GM18507 (cell line): ENCODE measurements at places on chromosomes 2 and 18.

DNA sequence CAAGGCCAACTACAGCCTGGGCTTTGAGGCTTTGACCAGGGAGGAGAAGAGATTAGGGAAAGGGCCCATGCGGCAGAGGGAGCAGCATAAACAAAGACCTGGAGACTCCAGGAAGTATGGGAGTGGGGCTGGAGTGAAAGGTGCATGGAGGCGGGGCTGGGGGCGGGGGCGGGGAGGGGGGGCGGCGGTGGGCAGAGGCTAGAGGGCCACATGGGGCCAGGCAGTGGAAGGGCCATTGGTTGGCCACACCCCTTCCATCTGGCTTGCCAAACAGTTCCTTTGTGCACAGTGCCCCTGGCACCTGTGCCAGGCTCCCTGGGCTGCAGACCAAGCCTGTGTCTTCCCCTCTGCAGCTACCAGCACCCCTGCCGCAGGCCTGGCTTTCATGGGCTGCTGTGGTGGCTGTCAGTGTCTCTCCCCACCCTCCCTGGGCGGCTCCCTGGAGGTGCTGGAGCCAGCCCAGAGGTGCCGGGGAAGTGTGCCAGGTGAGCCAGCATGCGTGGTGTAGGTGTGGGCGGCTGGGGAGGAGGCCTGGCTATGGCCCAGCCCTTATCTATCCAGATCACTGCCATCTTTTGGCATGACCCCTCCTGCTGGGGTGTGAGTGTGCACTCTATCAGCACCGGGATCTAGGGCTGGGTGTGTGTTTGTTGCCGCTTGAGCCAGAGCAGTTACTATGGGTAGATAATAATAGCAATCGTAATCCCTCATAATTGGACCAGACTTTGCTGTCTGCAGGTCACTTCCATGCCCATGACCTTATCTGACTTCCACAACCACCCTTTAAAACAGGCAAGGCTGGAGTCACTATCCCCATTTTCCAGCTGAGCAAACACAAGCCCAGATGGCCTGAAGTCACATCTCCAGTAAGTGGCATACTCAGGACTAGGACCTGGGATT, 30.5 kb downstream of the DNMT3A start:
- DNase-seq, result no peak

- DNase-seq, result no peak
Measured at GRCh38 chr2:102140377-102140776, 2.2 kb upstream of the IL1R1 start.

GRCh38 chr2:71940695-71941094, 207.0 kb downstream of the CYP26B1 start:
- no peak for DNase-seq

- DNase-seq, result no peak
Measured at GRCh38 chr18:11266781-11267480, 117.6 kb upstream of the PIEZO2 start.

GRCh38 chr2:85936421-85937068, 47.8 kb upstream of the ST3GAL5 start:
- no peak for DNase-seq

DNA sequence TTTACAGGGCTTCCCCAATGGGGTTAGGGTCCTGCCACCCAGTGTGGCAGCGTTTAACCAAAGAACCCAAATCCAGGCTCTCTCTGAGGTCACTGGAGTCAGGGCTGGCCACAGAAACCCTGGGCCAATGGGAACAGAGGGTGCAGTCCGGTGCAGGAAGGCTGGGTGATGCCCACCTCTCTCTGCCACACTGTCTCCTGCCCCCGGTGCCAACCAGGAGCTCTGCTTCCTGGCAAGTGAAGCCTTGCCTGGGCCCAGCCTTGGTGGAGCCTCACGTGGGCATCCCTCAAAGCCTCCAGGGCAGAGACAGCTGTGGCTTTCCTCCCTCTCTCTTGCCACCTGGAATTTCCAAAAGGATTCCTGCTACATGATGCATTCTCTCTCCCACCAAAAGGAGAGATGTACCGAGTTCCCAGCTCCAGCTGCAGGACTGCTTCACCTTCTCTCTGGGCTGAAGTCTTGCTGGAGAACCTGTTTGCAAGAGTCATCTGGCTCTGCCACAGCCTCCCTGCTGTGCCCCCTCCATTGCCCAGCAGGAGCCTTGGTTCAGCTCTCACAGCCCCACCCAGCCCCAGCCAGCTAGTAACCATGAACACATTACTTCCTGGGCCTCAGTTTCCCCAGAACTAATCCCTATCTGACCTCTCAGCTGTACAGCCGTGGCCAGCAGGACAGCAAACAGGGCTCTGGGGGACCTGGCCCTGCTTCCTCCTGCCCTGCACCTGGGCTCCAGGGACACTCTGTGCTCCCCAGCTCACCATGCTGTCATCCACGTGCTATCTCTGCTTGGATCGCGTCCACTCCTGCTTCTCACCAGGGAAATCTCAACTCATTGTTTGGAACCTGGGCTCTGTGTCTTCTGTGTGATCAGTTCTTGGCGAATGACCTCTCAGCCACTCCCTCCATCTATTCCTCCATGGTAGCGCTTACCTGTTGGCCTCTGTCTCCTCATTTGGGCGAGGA, 43.4 kb downstream of the KCNF1 start:
- DNase-seq, result no peak

- no peak for DNase-seq
Measured at GRCh38 chr18:30623401-30624065, 419.0 kb downstream of the DSC3 start.
